ENCODE measurements at places on chromosomes 1 and 21.

- no peak for DNase-seq
Observed at GRCh38 chr1:59126366-59126765, 170.5 kb upstream of the FGGY start.

DNA sequence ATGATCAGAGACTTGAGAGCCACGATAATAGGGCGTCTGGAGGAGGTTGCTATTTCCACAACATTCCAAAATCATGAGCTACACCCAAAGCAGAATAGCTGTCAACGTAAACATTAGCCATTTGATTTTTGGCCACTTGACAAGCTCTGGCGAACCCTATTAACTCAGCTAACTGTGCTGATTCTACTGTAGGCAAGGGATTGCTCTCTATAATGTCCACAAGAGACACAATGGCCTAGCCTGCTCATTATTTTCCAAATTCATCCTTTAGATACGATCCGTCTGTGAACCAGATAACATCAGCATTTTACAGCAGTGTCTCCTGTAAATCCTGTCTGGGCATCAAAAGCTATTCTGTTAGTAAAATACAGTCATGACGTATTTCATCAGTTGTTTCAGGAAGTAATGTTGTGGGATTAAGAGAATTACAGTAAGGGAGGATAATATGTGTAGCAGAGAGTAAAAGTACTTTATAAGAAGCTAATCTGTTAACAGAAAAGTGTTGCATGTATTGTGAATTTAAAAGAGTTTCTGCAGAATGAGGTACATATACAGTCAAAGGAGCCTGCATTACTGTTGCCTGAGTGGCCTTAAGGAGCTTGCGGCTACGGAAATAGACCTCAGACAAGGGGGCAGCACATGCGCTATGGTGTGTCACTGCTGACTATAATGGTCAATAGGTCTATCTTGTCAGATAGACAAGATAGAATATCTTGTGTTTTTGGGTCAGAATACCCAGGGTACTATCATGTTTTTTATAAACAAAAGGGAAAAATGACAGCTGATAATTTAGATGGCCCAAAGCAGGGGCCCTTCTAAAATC lies 44.9 kb upstream of the TINAGL1 start:
- no peak for DNase-seq

- DNase-seq = no peak
Observed at GRCh38 chr1:48048980-48049379, 51.8 kb upstream of the TRABD2B start.

GRCh38 chr1:86704972-86705664 lies 742 bp downstream of the SH3GLB1 start:
- no peak for DNase-seq

- no peak for DNase-seq
Observed at GRCh38 chr1:185365951-185366350, 48.9 kb upstream of the IVNS1ABP start.

GRCh38 chr1:44013949-44014348 lies 17.3 kb downstream of the SLC6A9 start:
- DNase-seq = no peak

Data from stimulated activated naive CD8-positive, alpha-beta T cell treated with anti-CD3 and anti-CD28 coated beads, Interleukin-15, amount 100 ng/mL, for 72 hours (primary cell).